Liver (tissue), 10 donors: ENCODE measurements at places on chromosomes 5 and 9. TPM values are rescaled to one million over a fixed set of nuclear protein-coding genes. Genes with fewer than 3 reads are reported as not detected.

The PCDHA11 gene
- not detected for total RNA-seq

The CYLC2 gene
- not detected for total RNA-seq

The PCDHGA6 gene
- total RNA-seq: 0.37 TPM

The MFAP3 gene
- total RNA-seq: 42.8 TPM

The CNTNAP3B gene
- total RNA-seq: 6.1 TPM

- DNase-seq: no peak
These were observed 15.2 kb upstream of the CORO2A start for GRCh38 chr9:98207606-98208005.

DNA sequence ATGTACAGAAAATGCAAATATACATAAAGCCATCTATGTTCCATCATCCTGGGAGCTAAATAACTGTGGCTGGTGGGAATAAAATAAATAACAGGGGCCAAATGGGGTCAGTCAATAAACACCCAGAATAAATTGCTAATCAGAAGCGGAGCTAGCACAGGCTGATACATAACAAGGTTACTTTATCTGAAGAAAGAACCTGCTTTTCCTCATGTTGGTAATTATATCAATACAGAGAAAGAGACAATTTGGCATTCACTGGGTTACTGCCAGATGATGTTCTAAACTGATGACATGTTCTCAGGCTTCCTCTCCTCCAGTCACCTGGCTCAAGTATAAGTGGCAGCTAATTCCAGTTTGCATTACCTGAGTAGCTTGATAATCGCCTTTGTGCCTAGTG lies 144.9 kb upstream of the CD180 start:
- DNase-seq: no peak

GRCh38 chr9:73083519-73083918 lies 68.1 kb upstream of the ANXA1 start:
- DNase-seq: no peak

DNA sequence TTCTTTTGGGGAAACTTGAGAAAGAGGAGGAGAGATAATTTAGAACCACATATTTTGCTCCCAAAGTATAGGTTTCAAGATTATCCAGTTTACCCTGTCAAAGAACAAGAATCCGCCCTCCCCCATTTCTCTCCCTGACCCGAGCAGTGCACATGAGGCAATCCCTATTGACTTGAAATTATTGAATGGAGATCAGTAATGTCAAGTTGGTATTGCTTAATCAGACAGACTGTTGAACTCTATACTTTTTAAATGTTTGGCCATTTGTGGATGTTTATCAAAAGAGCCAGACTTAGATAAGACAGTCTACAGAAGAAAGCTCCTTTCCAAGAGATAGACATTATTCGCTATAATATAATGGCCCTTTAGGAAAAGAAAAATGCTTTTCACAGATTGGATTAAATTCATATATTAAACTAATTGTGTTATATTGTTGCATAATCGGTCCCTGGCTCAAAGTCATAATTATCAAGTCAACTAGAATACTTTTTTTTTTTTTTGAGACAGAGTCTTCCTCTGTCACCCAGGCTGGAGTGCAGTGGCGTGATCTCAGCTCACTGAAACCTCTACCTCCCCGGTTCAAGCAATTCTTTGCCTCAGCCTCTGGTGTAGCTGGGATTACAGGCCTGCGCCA lies 5.3 kb downstream of the SLC25A25 start:
- DNase-seq: no peak

DNA sequence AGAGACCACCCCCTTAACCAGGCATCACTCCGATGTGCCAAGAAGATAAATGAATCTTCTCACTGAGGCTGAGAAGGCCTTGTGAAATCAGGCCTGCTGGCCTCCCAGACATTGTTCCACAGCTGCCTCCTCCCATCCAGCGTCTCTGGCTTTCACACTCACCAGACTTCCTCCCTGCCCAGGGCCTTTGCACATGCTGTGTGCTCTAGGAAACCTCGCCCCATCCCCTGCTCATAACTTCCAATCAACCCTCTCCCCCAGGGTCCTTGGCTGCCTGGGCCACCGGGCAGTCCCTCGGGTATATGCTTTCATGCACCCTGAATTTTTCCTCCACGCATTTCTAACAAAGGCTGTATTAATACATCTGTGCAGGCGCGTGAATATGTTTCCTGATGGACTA lies 58.4 kb downstream of the DUSP1 start:
- DNase-seq: no peak

GRCh38 chr5:172932313-172933017 lies 26.8 kb upstream of the RPL26L1 start:
- DNase-seq: peak; percentile 75

- DNase-seq: no peak
These were observed 18.5 kb downstream of the DDX31 start for GRCh38 chr9:132651259-132651658.

DNA sequence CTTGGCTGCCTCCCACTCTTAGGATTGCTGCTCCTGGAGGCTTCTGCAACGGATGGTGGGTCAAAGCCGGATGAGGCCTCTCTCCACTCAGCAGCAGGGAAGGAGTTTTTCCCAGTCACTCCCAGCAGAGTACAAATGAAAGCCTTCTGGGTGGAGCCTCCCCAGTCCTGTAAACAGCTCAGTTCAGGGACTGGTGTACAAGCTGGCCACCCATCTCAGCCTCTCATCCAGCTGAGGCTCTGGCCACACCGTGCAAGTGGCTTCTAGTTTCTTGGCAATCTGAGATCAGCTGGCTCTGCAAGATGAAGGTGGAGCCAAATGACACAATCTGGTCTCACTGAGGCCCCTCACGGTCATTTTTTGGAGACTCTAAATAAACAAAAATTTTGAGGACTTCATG lies 10.0 kb downstream of the GPX3 start:
- DNase-seq: no peak

GRCh38 chr5:138287246-138287645 lies 12.8 kb upstream of the GFRA3 start:
- no peak for DNase-seq

DNA sequence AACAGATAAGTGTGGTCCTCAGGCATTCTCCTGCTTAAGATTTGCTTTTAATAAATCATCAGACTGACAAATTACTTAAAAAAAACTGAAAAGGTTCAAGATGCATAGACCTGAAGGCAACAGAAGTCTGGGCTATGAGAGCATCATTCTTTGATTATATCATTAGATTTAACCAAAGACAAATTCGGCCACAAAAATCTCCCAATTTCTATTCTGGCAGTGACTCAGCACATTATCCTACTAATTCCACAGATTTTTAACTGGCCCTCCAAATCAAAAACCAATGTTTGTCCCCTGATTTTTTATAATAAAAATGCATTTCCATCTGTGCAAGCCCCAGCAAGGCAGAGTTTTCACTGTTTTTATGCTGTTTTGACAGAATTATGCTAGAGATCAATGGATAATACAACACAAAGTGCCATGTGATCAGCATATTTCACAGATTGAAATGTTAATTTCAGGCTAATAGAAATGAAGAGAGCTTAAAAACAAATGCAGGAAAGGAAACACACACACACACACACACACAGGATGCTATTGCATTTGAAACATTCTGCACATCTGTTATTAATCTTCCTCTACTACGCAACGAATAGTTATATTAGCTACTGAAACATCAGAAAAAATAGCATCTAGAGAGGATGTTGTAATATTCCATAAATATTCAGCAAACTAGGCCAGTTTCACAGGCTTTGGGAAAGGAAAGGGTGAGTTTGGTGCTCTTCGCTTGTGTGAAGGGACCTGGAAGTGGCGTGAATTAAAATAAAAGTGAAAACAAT lies 177.6 kb upstream of the ST8SIA4 start:
- DNase-seq: no peak
